ENCODE measurements at places on chromosomes 5 and 9.

DNA sequence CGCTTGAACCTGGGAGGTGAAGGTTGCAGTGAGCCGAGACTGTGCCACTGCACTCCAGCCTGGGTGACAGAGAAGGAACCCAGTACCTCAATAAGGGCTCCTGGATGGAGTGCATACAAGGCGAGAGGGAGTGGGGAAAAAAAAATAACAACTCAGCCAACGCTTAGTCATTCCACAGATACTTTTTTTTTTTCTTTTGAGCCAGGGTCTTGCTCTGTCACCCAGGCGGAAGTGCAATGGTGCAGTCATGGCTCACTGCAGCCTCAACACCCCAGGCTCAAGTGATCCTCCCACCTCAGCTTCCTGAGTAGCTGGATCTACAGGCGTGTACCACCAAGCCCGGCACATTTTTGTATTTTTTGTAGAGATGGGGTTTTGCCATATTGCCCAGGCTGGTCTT is 59.5 kb upstream of the GGTA1 start:
- no peak for DNase-seq

DNA sequence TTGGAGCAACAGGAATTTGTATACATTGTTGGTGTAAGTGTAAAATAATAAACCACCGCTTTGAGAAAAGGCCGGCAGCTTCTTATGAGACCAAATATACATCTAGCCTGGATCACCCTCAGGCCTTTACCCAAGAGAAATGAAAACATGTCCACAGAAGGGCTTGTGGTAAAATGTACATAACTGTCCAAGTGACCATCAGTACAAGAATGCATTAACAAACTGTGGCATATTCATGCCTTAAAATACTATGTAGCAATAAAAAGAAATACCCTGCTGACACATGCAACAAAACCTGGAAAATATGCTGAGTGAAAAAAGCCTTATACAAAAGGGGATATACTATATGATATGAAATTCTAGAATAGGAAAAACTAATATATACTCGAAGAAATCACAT is 311.9 kb upstream of the TRPC7 start:
- no peak for DNase-seq

DNA sequence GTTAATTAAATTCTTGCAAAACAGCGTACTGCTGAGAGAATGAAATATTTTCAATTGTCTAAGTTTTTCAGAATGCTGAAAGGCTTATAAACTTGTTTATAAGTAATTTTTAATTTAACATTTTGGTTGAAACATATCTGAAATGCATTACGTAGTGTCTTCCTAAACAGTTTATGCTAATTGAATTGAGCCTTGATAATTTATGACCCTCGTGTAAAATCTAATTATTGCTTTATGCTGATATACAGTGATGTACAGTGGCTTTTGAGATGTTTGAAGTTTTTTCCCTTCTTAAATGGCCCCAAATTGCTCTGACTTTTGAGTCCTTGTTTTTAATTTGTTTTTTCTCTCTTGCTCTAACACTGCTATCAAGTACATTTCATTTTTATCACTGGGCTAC is 262.7 kb downstream of the FBXL7 start:
- no peak for DNase-seq

GRCh38 chr5:100861148-100861547 is 41.9 kb downstream of the ST8SIA4 start:
- DNase-seq: no peak

- DNase-seq: peak; percentile 68
These were observed 19.8 kb upstream of the NSD1 start for GRCh38 chr5:177113566-177114424.

DNA sequence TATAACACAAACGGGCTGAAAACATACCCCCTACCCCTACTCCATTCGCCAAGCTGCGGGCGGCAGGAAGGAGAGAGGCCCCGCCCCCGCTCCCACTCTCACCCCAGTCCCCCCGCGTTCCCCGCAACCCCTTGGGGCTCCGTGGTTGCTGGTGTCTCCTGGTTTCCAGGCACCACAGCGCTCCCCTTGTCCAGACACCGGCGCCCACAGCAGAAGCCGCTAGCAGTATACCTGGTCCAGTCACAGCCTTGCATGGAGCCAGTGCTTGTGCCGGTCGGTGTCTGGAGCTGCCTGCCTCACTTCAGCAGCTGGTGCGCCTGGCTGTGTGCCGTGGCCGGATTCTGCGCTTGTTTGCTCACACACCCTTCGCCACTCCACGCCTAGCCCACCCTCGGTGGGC is 240.5 kb upstream of the DAB2 start:
- DNase-seq: no peak

DNA sequence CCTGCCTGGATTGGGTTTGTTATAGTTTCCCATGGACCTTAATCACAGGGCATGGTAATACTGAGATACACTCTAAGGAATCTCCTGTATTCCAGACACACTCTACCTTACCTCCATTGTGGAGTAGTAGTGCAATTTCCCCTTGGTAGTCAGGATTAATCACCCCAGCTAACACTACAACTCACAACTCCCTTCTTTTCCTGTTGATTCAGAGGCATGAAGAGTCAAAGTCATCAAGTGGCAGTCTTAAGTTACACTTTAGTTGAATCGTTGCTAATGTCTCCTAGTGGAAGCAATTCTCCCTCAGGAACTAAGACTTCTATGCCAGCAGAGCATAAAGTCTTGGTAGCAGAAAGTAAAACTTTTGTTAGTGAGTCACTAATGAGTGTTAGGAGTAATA is 122.7 kb upstream of the APC start:
- DNase-seq: no peak

- no peak for DNase-seq
These were observed 95.0 kb upstream of the NR5A1 start for GRCh38 chr9:124602204-124602603.

DNA sequence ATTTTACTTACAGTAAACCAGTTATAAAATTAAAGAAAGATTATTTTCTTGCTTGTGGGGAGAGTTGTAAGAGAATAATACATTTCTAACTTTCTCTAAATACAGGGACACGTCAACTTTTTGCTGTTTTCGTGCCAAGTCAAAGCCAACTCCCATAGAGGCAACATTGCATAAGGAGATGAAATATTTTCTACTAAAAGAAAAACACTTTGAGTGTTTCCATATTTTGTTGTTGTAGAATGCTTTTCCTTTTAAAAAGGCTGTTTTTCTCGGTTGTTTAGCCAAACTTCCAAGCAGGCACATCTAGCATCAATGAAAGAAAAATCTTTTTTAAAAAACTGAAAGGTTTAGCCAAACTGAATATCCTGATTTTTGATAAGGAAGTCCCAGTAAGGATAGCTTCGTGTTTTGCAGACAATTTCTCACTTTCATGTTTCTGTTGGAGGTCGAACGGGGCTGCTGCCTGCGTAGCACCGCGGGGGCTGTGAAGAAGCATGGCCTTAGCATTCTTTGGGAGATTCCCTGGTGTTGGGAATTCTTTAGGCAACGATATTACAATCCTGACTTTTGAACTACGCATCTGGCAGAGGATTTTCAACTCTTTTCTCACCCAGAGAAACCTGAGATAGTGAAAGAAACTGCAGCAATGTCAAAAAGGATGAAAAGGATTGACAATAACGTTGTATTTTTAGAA is 108.1 kb upstream of the FBXL7 start:
- no peak for DNase-seq

DNA sequence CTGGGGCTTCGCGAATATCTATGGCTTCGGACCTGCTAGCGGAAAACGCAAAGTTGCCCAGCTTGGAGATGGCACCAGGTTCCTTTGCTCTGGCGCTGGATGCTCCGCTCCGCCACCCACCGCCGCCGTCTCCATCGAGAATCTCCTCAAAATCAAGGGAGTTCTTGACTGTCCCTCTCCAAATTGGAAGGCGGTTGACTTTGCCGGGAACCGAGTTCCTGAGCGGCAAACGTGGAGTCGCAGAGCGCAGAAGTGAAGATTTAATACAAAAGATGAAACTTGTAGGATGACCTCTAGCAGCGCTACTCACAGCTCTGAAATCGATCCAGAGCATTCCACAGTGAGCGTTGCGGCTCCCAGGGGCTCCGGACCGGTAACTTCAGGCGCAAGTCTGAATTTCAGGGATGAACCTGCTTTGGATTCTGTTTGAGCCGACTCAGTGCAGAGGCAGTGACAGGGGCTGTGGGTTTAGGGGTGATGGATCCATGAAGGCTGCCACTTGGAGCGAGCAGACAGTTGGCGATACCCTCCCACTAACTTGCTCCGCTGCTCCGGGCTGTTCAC is 1641.5 kb upstream of the C9orf72 start:
- DNase-seq: no peak

- DNase-seq: no peak
These were observed 499.7 kb downstream of the SLCO4C1 start for GRCh38 chr5:101796427-101796826.

DNA sequence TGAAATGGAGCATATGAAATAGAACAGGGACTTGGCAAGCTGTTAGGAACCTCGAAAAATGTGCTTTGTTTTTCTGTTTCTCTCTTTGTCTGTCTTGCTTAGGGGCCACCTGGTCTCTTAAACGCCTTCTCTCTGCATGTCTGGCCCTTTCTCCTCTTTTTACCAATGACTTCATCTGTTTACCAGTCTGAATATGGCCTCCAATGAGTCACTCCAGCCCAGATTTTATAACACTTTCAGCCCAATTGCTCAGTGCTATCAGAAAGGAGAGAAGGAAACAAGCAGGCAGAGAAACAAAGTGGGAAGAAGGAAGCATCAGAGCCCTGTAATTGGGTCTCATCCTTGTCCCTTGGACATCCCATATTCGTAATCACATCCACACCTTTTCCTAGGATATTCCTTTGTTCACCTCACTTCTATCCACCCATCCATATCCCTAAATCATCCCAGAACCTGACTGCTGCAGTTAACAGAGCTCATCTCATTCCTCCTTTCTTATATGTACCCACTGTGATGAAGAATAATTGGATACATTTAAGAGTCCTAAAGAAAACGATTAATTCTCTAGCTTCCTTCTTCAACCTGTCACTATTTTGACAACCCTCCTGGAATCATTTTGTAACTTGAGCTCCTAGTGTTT is 151.8 kb upstream of the GPR151 start:
- DNase-seq: no peak

DNA sequence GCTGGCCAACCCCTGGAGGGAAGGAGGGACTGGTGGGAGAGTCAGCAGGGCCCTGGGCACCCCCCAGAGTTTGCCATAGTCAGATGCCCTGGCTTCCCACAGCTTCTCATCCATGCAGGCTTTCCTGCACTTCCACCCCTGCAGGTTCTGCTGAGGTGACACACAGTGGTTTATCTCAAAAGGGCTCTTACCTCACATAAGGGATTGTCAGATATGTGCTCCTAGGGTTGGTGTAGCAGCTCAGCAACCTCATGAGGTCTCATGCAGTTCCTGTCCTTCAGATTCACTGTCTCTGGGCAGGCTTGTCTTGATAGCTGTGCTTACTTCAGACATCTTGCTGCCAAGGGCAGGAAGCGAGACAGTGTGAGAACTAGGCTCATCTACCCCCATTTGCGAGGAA is 143.4 kb downstream of the KDM4C start:
- DNase-seq: no peak

DNA sequence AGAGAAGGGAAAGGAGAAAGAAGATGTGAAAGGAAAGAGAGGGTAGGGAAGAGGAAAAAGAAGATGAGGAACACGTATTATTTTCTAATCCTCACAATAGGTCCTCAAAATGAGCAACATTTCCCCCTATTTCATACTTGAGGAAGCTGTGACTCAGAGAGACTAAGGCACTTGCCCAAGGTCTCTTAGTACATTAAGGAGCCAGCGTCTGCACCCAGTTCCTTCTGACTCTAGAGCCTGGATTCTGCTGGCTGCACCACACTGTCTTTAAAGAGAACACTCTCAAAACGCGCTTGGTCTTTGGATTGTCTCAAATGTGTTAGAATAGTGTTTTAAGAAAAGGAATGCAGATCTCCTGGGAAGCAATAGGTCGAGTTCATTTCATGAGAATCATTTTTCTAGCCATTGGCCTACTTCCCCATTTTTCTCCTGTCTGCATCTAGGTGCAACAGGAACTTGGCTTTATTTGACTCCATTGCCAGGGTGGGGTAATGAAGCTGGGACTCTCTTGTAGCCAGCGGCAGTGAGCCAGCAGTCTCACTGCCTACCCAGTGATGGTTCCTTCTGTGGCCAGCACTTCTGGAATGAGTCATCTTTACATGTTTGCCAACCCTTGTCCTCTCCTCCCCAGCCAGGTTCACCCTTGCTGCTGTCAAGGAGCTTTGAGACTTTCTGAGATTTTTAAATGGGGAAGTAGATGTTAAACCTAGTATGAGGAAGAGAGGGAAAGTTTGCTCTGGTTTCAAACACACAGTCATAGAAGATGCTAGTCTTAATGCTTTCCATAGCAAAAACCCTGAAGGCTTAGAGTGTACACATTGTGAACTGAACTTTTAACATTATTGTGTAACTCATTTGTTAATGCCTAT is 82.7 kb downstream of the DOCK8 start:
- DNase-seq: no peak

DNA sequence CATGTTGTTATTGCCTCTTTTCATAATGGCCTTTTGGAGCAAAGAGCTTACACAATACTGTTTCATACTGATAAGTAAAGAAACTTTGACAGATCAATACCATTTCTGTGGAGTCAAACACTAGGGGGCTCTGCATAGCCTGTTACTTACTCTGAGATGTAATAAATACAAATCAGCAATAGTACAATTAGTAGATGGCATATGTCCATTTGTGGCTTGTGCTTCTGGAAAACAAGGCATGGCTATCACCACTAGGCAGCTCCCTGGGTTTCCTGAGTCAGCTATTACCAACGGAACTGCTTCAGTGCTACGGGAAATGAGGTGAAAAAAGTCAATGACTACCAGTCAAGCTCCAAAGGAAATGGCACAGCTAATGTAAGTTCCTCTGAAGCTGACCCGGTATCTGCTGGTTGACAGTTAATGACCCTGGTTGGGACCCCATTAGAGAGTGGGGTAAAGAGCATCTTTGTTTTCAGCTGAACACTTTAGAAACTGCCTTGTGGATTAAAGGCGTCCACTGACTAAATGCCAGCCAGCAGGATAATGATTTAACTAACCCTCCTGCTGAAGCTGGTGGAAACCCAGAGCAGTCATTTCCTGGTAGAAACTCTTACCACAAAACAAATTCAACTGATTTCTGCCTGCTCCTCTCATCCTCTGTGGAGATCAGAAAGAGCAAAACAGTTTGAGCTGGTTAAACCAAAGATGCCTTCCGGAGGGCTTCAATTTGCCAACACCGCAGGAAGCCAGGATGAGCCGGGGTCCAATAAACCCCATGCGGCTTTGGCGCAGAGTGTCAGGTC is 69.0 kb upstream of the FAM169A start:
- no peak for DNase-seq

DNA sequence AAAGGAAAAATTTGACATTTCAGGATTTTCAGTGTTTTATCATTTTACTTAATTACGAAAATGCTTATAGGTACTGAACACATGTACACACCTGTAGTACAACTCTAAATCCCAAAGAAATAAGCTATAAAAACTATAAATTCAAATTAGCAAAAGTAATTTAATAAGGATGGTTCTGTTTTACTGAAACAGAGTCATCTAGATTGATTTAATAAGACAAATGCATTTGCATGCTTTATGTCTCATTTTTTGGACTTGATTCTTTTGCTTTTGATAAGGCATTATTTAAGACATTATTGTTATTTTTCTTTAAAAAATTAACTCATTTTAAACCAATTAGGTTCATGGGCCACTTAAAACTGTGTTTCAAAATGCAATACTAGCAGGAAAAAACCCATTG is 201.2 kb downstream of the PIK3R1 start:
- no peak for DNase-seq
